ENCODE measurements at places on chromosomes 3 and 15. TPM values are rescaled to one million over a fixed set of nuclear protein-coding genes. Genes with fewer than 3 reads are reported as not detected.
A peak's percentile ranks its signal among the peaks of the same experiment; 100 is the strongest.

GUCA1C gene
- not detected for total RNA-seq

DNA sequence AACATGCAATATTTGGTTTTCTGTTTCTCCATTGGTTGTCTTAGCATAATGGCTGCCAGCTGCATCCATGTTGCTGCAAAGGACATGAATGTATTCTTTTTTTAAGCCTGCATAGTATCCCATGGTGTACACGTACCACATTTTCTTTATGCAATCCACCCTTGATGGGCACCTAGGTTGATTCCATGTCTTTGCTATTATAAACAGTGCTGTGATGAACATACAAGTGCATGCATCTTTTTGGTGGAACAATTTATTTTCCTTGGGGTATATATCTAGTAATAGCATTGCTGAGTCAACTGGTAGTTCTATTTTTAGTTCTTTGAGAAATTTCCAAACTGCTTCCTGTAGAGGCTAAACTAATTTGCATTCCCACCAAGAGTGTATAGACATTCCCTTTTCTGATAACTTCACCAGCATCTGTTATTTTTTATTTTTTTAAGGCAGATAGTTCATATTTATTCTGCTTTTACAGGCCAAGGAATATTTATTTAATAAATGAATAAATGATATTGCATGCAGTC, 62.4 kb upstream of the NPHP3 start:
- no peak for DNase-seq

CILP gene
- total RNA-seq: 0.04 TPM

LYZL4 gene
- not detected for total RNA-seq

DNA sequence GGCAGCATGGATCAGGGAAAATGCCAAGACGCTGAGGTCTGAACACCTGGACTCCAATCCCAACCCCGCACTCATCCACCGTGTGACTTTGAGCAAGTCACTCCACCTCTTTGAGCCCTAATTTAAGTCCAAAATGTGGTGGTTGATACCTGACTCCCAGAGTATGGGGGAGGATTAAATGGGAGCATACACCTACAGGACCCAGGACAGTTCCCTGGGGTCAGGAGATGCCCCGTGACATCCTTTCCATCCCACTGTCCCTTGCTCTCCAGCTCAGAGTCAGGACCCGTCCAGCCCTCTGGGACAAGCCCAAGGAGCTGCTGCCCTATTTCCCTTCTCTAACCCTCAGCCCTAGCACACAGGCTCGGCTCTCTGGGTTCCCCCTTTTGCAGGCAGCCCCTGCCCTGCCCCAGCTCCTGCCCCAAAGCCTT, 276.4 kb downstream of the XXYLT1 start:
- no peak for DNase-seq

PIERCE2 gene
- total RNA-seq: not detected

- no peak for DNase-seq
These were observed 2.4 kb upstream of the DCBLD2 start for GRCh38 chr3:98903705-98904481.

GRCh38 chr15:33699691-33700447, 268.4 kb upstream of the CHRM5 start:
- DNase-seq: no peak

DNA sequence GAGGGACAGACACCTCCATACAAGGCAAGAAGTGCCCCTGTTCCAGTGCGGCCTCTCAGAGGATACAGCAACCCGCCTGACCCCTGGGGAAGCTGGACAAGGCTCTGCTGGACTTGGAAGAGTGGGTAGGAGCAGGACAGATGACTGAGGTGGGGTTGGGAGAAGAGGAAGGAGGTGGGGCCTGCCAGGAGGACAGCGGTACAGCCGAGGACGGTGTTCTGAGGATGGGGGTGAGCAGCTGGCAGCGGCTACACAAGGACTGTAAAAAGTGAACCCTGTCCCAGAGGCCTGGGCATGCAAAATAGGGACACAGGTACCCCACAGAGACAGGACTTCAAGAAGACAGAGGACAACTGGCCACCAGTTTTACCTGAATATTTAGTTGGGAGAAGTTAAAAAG, 23.5 kb upstream of the ELP6 start:
- DNase-seq: no peak

TJP1 gene
- not detected for total RNA-seq

DNA sequence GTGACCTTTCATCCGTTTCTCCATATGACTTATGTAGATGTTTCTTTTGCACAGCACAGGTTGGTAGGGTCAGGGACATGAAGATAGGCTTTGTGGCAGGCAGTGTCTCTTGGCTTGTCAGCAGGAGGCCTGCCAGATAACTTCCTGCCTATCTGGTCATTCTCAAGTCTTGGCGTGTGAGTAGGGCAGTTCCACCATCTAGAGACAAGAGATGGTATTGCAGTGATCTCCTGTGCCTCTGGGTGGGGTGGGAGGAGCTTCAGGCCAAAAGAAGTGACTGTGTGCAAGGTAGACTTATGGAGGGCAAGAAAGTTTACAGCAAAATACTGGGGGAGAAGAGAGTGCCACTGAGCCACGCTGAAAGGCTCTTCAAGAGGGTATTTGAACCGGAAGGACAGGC, 11.0 kb downstream of the TEX264 start:
- peak; percentile 72 for DNase-seq

FSTL1 gene
- 3.0 TPM for total RNA-seq

- DNase-seq: no peak
These were observed 61.4 kb downstream of the WHAMM start for GRCh38 chr15:82870727-82871320.

GRCh38 chr3:117843356-117843755, 1133.8 kb downstream of the TUSC7 start:
- no peak for DNase-seq

DNA sequence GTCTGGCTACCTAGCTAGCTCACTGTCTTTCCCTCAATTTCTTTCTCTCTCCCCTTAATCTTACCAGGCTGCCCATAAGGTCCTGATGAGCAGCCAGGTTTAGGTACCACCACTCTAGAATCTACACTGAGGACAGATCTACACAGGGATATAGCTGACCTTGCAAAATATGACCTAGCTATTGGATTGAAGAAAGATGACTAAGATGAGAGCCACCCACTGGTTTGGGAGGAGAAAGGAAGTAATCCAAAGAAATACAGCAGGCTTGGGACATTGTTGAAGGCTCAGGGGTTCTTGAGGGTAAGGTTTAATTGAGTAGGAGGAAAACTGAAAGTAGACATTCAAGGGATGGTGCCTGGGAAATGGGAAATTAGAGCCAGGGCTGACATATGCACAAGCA, 142.0 kb upstream of the TMC3 start:
- DNase-seq: no peak

PLIN1 gene
- total RNA-seq: 0.46 TPM

- DNase-seq: no peak
These were observed 61.9 kb downstream of the VGLL3 start for GRCh38 chr3:86929046-86929445.

IMPG2 gene
- total RNA-seq: 0.45 TPM

DNA sequence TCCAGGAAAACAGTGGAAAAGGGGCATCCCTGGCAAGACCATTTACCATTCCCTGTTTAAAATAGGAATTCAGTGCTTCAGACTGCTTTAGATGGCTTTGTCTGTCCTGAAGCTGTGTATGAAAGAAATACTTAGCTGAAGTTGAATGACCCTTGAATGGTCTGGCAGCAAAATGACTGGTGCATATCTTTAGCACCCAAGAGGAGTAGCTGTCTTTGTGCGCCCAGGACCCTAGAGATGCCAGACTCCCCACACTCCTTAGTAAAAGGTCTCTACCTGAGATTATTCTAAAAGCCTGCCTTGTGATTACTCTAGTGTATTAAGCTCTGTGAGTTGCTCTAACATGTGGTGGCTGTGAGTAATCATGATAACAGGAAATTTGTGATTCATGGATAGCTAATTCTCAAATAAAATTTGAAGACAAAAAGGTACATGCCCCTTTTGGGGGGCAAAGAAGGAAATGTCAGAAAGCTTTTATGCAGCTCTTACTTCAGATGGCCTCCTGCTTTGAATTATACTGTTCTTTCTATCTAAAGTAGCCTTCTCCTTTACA, 3.2 kb downstream of the MAPKBP1 start:
- DNase-seq: no peak

SST gene
- total RNA-seq: not detected

CKMT1B gene
- 0.34 TPM for total RNA-seq

DNA sequence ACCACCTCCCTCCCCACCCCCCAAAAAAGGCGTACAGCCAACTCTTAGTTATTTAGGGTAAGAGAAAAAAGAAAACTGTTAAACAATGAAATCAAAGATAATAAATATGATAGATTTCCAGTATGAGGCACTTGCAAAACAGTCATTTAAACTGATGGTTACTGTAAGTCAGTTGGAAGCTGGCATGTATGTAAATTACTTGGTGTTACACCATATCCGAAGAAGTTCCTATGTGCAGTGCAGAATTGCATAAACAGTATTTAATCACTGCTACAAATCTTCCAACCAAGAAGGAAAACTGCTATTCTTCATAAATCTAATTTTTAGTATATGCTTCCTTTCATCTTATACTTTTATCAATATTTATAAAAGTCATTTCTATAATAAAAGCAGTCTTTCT, 62.0 kb downstream of the LEO1 start:
- no peak for DNase-seq

DNA sequence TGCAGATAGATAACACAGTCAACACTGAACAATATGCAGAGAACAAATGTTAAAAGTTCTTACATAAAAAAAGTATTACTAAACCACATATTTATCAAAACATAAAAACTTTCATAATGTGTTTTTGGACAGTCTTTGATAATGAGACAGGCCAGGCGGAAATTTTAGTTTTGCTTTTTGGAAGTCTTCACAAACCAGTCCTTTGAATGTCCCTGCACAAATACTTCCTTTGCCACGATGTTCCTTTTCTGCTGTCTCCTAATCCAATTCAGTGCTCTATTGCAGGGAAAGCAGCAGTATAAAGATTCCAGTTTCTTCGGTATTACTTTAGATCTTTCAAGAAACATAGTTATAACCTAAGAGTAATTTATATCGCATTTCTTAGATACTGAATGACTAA, 135.9 kb downstream of the TBL1XR1 start:
- no peak for DNase-seq

AEN gene
- total RNA-seq: 122 TPM

DNA sequence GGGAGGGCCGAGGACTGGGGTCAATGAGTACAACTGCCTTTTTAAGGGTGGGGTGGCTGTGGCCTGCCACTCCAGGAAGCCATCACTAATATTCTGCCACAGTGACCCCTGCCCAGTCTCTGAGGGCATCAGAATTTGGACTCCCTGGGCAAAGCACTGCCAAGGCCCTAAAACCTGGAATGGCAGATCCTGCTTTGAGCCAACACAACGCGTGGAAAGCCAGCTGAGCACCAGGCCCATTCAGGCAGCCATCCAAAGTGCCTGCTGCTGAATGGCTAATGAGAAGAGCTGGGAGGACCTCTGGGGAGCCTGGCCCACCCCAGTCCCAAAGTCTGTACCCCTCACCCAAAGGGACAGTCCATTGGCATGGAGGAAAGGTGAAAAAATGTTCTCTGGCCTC, 5.0 kb downstream of the TWF2 start:
- no peak for DNase-seq

DNA sequence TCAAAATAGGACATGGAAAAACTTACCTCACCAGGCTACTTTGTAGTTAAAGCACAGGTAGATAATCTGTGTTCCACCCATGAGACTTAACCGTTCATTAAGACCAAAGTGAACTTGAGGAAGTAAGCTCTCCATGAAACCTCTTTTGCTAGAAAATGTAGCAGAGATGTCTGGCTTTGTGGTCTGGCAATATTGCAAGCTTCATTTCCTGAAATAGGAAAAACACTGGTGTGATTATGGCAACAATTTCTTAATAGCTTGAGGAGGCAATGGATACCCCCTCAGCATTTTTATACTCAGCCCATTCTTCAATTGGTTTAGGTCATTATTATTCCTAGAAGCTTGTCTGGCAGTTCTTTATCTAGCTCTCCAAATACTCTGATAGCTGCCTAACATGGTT, 957.3 kb downstream of the IGSF11 start:
- no peak for DNase-seq

DNA sequence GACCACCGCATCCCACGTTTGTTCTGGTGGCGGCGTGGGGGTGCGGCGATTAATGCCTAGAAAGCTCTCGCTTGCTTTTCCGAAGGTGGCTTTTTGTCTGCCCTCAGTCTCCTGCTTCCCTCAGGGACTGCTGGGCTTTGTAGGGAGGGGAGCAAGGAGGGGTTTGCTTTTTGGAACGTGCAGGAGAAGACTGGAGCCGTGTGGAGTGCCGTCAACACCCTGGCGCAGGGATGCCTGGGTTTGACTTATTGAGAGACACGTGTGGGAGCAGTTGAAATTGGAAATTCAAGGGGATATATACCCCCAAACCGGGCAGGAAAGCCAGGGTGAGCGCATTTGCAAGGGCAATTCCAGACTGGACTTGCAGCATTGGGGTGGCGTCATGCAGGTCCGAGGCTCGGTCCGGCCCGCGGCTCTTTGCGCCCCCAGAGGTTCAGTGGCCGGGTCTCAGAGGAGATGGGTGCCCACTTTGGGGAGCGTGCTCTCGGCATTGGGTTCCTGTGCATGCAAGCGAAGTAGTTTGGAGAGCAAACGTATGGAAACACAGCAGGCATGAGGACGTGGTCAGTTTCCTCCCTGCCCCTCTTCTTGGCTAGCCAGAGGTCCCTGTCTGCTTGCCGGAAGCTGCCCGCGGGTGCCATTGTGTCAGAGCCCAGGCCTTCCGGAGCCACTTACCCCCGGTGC, 2.1 kb downstream of the EPHB1 start:
- no peak for DNase-seq

DNA sequence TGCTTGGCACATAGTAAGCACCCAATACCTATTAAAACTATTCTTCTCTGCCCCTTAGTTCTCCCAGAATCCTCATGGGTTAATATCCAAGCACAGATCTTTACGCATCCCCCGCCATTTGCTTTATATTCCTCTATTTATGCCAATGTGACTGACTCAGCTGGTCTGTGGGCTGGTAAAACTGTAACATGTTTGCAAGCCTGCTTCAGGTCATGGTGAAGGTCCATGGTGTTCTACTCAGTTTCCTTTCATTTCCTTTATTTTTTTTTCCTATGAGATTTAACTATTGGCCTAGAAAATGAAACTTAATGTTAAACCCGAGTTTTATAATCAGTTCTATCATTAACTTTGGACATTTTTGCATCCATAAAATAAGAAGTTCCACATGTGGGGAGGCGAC, 47.0 kb downstream of the FRMD4B start:
- DNase-seq: no peak

- no peak for DNase-seq
These were observed 15.6 kb upstream of the CD47 start for GRCh38 chr3:108106449-108106848.

ADAMTS17 gene
- 0.19 TPM for total RNA-seq

DNA sequence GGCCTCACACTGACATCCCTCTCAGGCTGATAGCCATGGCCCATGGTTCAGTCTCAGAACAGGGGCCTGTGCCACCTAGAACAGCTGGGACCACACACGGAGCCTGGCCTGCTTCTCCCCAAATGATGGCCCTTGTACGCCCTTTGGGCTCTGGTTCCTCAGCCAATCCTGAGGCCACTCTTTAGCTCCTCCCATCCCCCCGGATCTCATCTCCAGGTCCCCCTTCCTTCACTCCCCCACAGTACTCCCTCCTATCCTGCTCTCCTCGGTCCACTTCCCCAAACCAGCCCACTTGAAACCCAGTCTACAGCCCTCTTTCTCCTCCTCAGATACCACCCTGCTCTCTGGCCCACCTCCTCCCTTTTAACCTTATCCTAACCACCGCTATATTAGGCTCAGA, 17.8 kb upstream of the ZFYVE19 start:
- no peak for DNase-seq

CFAP91 gene
- total RNA-seq: 0.25 TPM

- peak; percentile 48 for DNase-seq
These were observed 28.0 kb upstream of the GABRA5 start for GRCh38 chr15:26838742-26839460.

UNC13C gene
- not detected for total RNA-seq

GRCh38 chr3:168591587-168591986, 495.9 kb upstream of the GOLIM4 start:
- no peak for DNase-seq
